ENCODE measurements at places on chromosomes 13 and 19.

DNA sequence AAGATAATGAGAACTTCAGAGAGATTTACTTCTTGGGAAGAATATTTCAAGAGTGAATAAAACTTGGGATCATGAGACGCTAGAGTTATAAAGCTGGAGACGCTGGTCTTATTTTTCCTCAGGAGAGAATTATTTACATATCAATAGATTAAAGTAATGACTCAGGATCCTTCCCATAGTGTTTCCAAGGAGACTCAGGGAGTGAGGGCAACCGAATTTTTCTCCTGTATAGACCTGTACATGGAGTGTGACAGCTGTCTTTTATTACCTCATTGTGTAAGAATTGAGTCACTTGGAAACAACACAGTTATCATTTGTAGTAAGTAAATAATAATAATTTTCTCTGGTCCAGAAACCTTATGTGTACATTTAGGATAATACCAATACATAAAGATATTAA is 1905.5 kb downstream of the OLFM4 start:
- no peak for DNase-seq

- DNase-seq, result no peak
These were observed 40.7 kb upstream of the VWA8 start for GRCh38 chr13:42001580-42001979.

DNA sequence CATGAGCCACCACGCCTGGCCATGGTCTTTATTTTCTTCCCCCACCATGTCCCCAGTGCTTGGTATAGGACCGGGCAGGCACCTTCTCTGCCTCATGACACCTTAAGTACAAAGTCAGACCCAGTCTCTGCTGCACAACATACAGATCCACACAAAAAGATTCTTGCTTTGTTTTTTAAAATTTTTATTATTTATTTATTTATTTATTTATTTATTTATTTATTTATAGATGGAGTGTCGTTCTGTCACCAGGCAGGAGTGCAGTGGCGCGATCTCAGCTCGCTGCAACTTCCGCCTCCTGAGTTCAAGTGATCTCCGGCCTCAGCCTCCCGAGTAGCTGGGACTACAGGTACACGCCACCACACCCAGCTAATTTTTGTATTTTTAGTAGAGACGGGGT is 2.5 kb upstream of the NFIX start:
- no peak for DNase-seq

DNA sequence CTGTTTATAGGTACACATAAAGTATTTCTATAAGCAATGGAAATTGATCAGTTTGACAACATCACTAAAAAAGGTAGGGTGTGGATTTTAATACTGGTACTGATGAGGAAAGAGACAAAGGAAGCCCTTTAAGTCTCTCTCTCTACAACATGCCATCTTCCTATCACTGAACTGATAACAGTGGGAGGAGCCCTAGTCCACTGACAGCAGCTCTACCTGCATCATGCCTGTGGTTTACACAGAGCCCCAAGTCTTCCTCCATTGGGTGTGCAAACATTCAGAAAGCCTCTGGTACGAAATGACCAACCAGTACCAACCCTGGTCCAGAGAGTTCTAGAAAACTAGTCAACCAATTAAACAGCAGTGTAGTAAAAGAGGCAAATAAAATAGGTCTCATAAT is 53.4 kb downstream of the KLF12 start:
- no peak for DNase-seq

DNA sequence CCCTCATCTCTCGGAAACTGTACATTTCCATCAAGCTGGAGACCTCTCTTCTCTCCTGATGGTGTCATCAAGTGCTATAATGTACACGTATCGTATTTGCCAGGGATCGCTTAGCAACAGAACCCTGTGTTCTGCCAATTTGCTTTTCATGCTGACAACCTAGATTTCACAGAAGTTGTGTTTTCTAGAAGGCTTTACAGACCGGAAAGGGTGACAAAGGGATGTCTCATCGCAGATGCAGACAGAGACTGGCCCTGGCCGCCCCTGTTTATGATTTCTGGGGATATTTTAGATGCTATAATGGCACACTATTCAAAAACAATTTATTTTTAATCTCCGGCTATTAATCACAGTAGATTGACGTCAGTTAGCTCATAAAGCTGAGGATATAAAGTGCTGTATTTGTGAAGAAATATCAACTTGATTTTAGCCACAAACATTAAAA is 291.4 kb downstream of the IRS2 start:
- DNase-seq, result no peak

DNA sequence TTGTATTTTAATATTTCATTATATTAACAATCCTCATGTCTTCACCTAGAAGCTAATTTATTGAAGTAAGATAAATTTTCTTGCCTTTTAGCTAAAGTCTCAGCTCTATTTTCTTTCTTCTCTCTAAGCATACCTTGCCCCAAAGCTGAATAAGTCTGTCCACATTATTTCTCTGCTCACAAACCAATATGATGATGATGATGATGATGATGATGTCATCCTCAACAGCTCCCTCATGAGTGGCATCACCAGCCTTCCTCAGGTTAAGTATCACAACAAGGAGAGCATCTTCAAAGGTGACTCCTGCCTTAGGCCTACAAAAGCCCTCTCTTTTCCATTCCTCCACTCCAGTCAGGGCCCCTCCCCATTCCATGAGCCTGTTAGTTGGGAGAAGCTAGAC is 31.9 kb upstream of the ATP12A start:
- DNase-seq, result no peak

GRCh38 chr19:6739390-6739882 is at the start of gene TRIP10:
Gene TRIP10 (plus strand): TSS chr19:6739680. CDS start chr19:6739762, 82 bp downstream.
- peak; percentile 87 for DNase-seq

- no peak for DNase-seq
These were observed 41.6 kb downstream of the LRCH1 start for GRCh38 chr13:46594374-46595078.

DNA sequence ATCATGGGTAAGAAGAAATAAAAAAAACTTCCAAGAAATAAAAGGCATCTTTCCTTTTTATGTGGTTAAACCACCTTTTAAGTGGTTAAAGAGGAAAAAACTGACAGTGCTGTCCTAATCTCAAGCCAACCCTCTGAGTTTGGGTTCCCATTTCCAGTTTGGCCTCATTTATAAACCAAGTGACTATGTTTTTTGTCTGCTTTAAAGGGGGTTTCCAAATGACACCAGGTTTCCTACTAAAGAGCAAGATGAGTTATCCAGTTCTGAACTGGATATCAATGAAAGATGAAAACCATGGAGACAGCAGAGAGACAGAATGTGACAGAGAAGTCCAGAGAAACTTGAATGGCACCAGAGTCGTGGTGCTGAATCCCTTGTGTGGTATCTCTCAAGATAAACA is 251.5 kb downstream of the ABCC4 start:
- no peak for DNase-seq

DNA sequence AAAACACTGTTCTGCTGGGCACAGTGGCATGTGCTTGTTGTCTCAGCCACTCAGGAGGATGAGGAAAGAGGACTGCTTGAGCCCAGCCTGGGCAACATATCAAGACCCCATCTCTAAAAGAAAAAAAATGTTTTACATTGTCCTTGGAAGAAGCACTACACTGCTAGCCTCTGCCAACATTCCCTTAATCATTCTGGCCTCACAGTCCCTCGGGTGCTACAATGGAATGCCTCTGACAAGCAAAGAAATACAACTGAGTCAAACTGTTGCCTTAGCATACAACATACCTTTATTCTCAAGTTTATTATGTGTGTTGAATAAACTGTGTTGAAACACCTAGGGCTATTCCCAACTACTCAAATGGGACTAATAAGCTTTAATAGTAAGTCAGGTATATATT is 56.1 kb downstream of the PSPC1 start:
- DNase-seq, result no peak

DNA sequence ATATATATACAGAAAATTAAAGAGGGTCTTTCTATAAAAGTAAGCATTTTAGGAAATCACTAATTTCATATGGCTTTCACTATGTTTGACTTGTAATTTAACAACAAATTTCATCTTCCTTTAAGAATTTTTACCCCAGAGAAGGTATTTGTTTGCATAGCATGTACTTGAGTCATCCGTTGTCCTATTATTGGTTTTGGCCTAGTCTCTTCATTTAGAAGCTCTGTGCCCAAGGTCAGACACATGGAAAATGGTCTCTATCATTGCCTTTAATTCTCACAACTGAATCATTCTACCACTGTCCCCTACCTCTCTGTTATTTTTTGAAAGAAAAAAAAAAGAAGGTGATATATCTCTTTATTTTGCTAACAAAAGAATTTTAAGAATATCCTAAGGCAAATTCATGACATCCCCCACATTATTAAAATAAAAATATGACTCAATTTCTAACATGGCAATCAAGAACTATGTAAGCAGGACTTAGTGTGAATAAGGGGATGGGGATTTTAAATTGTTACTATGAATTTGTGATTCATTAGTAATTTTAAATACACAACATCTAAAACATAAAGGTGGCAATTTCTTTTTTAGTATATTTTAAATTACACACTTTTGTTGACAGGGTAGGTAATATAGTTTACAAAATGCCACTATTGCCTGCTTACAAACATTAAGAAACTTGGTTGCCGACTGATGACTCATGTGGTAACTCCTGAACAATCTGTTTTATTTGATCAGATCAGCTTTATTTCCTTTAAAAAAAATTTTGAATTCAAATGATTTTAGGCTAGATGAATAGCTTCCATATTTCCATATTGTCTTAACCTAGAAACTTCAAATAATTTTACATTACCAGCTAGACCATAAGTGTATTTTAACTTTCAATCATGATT is 13.9 kb downstream of the SLITRK5 start:
- DNase-seq, result no peak

DNA sequence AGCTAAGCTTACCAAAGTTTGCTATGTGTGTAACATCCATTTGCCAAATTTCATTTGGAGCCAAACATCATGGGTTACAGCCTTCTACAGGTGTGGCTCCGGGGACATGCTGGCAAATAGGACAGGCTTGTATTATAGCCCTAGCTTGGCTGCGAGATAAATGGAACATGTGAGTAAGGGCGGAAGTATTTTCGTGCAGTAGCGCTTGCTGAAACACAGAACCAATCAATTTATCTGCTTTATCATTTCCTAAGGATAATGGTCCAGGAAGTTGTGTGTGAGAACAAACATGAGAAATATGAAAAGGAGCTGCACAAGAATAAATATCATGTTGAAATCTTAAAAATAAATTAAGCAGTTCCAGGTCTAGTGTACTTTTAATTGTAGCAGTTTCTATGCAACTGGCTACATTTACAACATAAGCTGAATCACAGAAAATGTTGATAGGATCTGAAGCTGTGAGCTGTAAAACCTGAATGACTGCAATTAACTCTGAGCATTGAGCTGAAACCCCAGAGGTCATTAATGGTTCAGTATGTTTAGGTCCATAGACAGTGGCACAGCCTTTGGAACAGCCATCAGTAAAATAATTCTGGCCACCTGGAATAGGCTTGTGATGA is 22.2 kb upstream of the ZNF100 start:
- no peak for DNase-seq

- no peak for DNase-seq
These were observed 754.0 kb downstream of the DIAPH3 start for GRCh38 chr13:59409634-59410200.

GRCh38 chr13:80475718-80476117 is 134.8 kb upstream of the SPRY2 start:
- DNase-seq, result no peak
